ENCODE measurements at places on chromosomes 7 and 10. TPM values are rescaled to one million over a fixed set of nuclear protein-coding genes. Genes with fewer than 3 reads are reported as not detected.

DNA sequence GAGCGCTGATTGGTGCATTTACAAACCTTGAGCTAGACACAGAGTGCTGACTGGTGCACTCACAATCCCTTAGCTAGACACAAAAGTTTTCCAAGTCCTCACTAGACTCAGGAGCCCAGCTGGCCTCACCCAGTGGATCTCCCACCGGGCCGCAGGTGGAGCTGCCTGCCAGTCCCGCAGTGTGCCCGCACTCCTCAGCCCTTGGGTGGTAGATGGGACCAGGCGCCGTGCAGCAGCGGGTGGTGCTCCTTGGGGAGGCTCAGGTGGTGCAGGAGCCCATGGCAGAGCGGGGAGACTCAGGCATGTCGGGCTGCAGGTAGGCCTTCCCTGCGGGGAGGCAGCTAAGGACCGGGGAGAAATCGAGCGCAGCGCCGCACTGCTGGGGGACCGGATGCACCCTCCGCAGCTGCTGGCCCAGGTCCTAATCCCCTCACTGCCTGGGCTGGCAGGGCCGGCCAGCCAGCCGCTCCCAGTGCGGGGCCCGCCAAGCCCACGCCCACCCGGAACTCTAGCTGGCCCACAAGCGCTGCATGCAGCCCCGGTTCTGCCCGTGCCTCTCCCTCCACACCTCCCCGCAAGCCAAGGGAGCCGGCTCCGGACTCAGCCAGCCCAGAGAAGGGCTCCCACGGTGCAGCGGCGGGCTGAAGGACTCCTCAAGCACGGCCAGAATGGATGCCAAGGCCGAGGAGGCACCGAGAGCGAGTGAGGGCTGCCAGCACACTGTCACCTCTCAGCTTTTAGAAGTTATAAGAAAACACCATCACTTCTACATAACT is 128.9 kb downstream of the ZNF438 start:
- DNase-seq: no peak

The OR2A42 gene
- not detected for total RNA-seq

The GPR15LG gene
- 560 TPM for total RNA-seq

- no peak for DNase-seq
Observed at GRCh38 chr10:51301644-51302043, 227.4 kb downstream of the PRKG1 start.

DNA sequence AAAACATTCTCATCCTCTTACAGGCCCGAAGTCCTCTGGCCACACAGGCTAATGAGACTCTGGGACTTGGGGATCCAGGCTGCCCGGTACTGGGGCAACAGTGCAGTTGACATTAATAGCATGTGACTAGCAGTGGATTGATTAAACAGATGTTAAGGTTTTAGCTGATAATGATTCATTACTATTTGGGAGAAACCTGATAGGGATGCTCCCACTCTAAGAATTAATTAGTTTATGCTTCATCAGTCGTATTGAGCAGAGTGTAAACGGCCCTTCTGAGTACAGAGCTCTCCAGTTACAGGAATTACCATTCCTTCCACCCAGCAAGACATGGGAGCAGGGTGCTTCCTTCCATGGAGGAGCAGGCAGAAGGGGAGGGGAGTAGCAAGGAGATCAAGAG is 82.7 kb downstream of the RPS24 start:
- no peak for DNase-seq

DNA sequence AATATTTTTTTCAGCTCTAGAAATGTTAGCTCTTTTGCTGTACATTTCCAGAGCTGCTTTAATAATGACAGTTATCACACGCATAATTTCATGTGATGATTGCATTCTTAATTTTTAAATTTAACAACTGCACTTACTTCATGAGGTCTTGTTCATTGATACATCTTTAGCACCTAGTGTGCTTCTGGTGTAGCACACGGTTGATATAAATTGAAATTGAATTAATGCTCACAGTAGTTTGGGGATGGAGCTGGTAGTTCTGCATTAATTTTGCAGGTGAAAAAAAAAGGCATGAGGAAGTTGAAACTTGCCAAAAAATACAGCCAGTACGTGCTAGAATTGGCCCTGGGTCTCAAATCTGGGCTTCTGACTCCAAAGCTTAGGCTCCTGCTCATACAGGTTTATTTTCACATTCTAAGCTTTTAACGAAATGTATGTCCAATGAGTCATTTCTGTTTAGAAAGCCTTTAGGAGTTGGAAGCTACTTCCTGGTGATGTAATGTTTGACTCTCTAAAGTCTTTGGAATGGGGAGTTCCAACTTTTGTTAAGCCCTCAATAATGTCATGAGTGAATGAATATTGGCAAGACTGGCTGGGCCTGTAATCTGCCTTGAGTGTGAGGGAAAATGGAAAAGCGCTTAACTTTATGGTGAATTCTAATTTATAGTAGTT is 62.5 kb downstream of the DAGLB start:
- DNase-seq: no peak

GRCh38 chr10:21368728-21369425 is 156.6 kb downstream of the SKIDA1 start:
- DNase-seq: no peak

The CALML5 gene
- total RNA-seq: not detected

DNA sequence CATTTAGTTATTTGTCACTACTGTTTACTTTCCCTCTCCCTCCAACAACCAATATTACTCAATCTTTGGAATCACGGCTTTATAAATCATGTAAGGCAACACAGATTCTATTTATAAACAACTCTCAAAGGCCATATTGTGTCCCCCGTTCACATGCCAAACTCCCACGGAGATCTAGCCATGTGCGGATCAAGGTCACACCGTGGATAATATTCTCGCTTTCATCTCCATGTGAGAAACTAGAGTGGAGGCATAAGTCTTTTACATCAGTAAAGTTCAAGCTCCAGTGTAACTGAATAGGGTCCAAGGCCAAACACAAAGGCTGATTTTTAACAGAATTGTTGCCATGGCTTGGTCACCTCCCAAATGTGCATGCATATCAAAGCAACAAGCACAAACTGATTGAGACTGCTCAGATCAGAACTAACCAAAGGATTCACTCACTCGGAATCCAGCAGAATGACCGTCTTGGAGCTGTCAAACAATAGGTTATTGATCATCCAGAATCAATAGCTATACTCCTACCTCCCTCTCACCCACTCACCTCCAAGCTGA is 569.5 kb upstream of the LRRN3 start:
- no peak for DNase-seq

The CCL26 gene
- 0.91 TPM for total RNA-seq

- DNase-seq: no peak
Observed at GRCh38 chr7:7550663-7551062, 15.0 kb upstream of the COL28A1 start.

The NCF1 gene
- 2.7 TPM for total RNA-seq

GRCh38 chr10:19250546-19250945 is 201.9 kb downstream of the MALRD1 start:
- DNase-seq: no peak

DNA sequence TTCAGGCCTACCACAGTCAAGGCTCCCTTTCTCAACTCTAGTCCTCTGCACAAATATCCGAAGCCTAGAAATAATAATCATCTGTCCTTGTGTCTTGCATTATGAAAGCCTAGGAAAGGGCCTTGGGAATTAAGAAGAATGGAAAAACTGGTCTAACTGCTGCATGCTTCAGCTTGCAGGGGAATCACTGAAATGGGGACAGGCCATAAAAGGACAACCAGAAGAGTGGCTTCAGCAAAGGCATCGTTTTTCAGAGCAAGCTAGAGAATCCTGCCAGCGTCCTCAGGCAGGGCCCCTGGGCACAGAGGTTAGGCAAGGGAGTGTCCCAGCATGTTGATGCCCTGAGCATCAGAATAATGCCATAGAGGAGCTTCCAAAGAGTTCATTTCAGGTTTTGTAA is 13.2 kb downstream of the ERVW-1 start:
- DNase-seq: no peak

The EPO gene
- not detected for total RNA-seq

The PLCE1 gene
- 45.5 TPM for total RNA-seq

DNA sequence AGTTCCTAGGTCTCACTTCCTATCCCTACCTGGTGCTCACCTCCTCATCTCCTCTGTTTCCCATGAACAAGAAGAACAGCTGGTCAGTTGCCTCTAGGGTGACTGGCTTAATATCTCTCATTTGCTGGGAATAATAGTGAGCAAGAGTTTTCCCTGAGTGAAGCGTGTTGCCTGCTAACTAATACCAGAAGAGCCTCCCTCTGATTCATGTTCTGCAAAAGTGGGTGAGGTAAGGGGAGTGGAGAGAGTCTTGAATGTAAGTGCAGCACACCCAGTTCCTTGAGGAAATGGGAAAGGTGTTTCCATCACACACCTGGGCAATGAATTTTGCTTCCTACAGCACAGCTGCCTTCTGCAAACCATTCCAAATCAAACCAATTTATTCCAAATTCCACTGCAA is 29.6 kb downstream of the FZD1 start:
- DNase-seq: no peak

DNA sequence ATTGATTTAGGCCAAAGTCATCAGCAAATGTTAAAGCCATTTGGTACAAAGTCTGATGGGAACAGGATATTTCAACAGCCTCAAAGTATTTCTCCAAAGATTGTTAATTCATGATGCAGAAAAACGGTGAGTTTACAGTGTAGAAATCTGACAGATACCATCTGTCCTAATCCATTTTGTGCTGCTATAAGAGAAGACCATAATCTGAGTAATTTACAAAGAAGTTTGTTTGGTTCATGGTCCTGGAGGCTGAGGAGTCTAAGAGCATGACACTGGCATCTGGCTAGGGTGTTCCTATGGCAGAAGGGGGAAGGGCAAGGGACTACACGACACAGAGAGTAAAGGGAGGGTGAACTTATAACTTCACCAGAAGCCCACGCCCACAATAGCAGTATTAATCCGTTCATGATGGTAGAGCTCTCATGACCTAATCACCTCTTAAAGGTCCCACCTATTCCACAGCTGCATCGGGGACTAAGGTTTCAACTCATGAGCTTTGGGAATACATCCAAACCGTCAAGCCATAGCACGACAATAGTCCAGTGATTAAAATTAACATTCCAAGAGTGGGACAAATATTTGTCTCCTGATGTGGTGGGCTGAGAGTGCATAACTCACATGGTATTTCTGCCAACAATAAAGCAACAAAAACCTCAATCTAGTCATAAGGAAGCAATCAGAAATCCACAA is 298.6 kb upstream of the AKR1E2 start:
- DNase-seq: no peak

DNA sequence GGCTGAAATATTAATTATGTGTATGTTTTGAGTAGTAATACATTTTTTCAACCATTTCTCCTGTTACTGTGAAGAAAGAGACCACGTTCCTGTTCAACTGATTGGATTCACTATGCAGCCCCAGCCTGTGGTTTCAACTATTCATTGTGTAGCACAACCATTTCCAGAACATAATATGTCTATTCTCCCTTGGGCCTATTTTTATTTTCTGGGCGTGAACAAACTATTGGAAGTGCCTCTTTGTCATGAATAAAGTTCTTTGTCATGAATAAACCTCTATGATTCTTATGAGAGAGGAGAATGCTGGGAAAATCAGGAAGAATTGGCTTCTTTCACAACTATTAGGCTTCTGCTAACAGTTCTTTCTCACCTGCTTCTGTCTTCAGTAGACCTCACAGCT is 152.4 kb downstream of the GNAT3 start:
- no peak for DNase-seq

The ADRB1 gene
- 0.85 TPM for total RNA-seq

DNA sequence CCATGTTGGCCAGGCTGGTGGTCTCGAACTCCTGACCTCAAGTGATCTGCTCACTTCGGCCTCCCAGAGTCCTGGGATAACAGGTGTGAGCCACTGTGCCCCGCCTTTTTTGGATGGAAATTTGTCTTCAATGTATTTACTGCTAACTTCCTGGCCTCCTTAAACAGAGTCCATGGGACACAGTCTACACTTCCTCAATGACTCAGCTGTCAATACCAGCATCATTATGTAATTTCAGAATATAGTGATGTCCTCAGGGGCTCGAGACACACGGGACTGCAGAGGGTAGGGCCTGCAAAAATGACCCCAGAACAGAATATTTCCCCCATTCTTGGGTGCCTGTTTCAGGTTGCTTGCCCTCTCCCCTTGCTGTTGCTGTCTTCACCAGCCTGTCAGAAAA is 31.1 kb downstream of the CAMK2G start:
- no peak for DNase-seq

The PCDH15 gene
- total RNA-seq: not detected

- peak; percentile 32 for DNase-seq
Observed at GRCh38 chr7:94087664-94088352, 83.7 kb upstream of the BET1 start.

GRCh38 chr10:61100887-61101286 is 156.9 kb upstream of the RHOBTB1 start:
- no peak for DNase-seq

- no peak for DNase-seq
Observed at GRCh38 chr10:129280908-129281586, 186.0 kb upstream of the MGMT start.

- DNase-seq: peak; percentile 30
Observed at GRCh38 chr7:132575419-132575981, 770 bp downstream of the PLXNA4 start.

The ITGA8 gene
- 3.5 TPM for total RNA-seq

DNA sequence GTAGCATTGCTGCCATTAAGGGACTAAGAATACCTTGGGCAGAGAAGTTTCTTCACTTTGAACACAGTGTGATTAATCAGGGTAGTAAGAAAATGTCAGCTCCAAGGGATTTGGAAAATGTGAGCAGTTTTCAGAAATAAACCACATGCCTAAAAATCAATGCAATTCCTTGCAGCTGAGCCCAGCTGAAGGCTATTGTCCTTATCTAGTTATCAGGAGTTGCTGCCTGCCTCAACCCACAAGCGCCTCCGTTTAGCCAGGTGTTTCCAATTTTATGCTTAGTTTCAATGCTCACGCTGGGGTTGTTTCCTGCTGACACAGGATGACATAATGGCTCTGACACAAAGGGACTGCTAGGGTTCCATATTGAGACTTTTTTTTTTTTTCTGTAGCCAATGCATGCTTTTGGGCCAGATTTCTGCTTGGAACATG is 132.3 kb upstream of the ANK3 start:
- DNase-seq: no peak

Measured in colonic mucosa (tissue), 4 donors.